ENCODE measurements at places on chromosomes 16 and 17. TPM values are rescaled to one million over a fixed set of nuclear protein-coding genes. Genes with fewer than 3 reads are reported as not detected.

PNMT gene
- total RNA-seq, result not detected

STXBP4 gene
- 5.6 TPM for total RNA-seq

RAB26 gene
- 0.51 TPM for total RNA-seq

ZNF469 gene
- 1.3 TPM for total RNA-seq

CDC6 gene
- 1.3 TPM for total RNA-seq

KDM6B gene
- 9.4 TPM for total RNA-seq

SCARF1 gene
- 0.99 TPM for total RNA-seq

SIRT7 gene
- 18.7 TPM for total RNA-seq

KRT37 gene
- total RNA-seq, result not detected

SLC13A5 gene
- not detected for total RNA-seq

PLEKHH3 gene
- total RNA-seq, result 24.6 TPM

UMOD gene
- not detected for total RNA-seq

MAPT gene
- 0.51 TPM for total RNA-seq

KRTAP9-2 gene
- not detected for total RNA-seq

TP53TG3C gene
- total RNA-seq, result not detected

TBC1D3L gene
- 1.8 TPM for total RNA-seq

SLX4 gene
- 2.3 TPM for total RNA-seq

TLCD2 gene
- 5.1 TPM for total RNA-seq

TXNDC17 gene
- total RNA-seq, result 87.5 TPM

All from fibroblast of lung (primary cell).